ENCODE measurements at places on chromosomes 2 and 18.

DNA sequence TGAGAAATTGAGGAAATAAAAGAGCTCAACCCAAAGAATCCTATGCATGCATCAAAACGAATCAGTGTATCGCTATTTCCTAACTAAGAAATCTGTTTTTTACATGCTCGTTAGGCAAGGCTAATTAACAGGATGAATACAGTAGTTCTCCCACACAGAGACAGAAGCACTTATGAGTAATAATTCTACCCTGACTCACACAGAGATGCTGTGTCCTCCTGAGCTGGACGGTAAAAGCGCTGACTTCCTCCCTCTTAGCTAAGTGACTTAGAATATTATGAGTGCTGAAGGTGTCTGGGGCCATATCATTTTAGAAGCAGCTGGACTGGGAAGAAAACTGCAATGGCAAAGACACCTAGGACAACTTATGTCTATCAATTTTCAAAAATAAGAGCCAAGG is 18.5 kb downstream of the PLEKHM3 start:
- DNase-seq = no peak

- DNase-seq = no peak
Measured at GRCh38 chr18:27713037-27713737, 463.7 kb downstream of the CDH2 start.

- no peak for DNase-seq
Measured at GRCh38 chr2:65625982-65626381, 193.6 kb upstream of the SPRED2 start.

- DNase-seq = no peak
Measured at GRCh38 chr2:232073699-232074098, 112.2 kb downstream of the DIS3L2 start.

- no peak for DNase-seq
Measured at GRCh38 chr2:85675427-85675826, 7.4 kb upstream of the SFTPB start.

- no peak for DNase-seq
Measured at GRCh38 chr2:52416340-52416739, 1351.3 kb upstream of the CHAC2 start.

GRCh38 chr2:241659150-241659739 is 21.8 kb downstream of the ATG4B start:
- DNase-seq = peak; percentile 81

GRCh38 chr2:14565666-14566065 is 66.9 kb upstream of the LRATD1 start:
- DNase-seq = no peak

DNA sequence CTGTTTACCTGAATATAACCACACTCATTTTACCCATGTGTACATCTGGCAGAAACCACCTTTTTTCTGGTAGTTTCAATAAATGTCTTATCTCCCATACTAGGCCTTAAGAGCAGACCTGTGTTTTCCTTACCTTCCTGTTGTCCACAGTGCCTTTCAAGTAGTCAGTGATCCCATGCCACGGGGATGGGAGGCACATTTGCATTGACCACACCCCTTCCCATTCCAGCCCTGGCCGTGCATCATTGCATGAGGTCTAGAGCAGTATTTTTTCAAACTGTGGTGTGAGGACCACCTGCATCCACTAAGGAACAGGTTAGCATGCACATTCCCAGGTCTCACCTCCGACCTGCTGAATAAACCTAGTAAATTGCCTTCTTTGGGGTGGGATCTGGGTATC is 165.2 kb upstream of the FOSL2 start:
- peak; percentile 27 for DNase-seq

- DNase-seq = no peak
Measured at GRCh38 chr2:219836647-219837177, 209.3 kb downstream of the SLC4A3 start.
